ENCODE measurements at places on chromosomes 6 and 20.

GRCh38 chr20:34794006-34794585 lies 31.4 kb downstream of the NCOA6 start:
- DNase-seq, result no peak

DNA sequence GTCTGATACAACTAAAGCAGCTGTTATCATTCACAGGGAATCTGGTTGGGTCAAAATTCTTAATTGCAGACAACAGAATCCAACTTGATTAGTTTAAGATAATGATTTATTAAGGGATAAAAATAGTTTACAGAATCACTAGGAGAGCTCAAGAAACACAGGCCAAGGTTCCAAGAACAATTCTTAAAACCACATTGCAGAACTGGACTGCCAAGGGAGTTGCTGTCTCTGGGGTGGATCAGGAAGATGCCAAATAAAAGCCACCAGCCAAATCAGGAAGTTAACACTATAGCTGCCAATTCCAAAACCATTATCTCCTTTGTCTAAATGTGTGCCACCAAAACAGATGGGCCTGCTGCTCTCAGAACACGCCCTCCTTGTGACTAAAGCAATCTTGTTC lies 53.7 kb downstream of the NUDT3 start:
- no peak for DNase-seq

DNA sequence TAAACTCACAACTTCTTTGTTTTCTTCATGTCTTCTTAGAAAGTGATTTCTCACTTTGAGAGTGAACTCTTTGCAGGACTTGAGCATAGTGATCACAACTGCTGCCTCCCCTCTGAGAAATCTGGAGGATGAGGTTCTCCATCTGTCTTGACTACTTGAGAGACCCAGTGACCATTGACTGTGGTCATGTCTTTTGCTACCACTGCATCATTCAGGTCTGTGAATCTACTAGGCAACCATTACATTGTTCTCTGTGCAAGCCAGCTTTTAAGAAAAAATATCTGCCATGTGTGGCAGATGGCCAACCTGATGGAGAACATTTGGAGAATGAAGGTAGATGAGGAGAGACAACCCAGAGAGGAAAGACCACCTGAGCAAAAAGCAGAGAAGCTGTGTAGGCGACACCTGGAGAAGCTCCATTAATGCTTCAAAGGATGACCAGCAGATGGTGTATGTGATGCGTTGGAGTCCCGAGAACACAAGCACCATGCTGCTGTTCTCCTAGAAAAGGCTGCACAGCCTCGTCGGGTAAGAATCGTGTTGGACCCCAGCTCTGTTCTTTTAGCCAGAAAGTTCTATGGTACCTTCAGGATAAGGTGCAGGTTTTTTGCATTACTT lies 25.1 kb upstream of the TRIM26 start:
- DNase-seq, result no peak

DNA sequence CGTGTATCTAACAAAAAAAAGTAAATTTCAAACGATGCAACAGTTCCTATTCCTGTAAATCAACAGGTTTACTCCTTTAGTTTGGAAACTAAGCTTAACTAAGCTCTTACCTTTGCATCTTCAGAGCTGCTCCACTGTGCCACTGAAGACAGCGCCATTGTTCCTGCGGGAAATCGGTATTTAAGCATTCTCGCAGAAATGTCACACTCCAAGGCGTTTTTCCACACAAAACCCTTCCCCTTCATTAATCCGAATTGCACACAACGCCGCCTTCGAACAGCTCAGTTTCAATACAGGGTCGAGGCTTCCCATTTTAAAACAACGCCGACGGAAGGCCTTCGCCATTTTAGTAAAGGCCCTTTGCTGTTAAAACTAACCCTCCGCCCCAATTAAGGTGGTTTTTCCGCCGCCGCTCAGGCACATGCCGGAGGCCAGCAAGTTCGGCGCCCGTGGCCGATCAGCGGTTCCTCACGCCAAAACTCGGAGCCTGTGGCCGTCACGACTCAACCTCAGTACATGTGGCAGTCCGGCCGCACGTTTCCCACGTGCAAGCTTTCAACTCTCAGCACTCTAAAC lies 35.4 kb upstream of the SYNCRIP start:
- no peak for DNase-seq

GRCh38 chr20:30488941-30489613 lies 768.4 kb upstream of the DEFB115 start:
- no peak for DNase-seq

GRCh38 chr20:2285613-2286012 lies 10.2 kb upstream of the TGM3 start:
- DNase-seq, result no peak

DNA sequence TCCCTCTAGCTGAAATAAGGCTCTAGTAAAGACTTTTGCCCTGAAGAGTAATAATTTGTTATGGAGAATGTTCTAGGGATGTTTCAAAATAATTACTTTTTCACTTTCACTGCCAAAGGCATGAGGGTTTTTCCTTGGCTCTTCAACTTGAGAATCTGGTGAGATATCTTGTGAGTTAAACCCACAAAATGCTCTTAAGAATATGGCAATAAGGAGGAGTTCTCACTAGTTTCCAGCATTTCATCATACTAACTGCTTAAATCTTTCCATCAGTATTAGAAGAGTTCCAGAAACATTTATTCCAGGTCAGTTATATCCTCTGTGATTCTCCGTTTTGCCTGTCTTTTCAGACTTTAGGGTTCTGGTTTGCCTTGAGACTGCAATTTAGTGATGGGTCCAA lies 785.6 kb upstream of the GJE1 start:
- no peak for DNase-seq

DNA sequence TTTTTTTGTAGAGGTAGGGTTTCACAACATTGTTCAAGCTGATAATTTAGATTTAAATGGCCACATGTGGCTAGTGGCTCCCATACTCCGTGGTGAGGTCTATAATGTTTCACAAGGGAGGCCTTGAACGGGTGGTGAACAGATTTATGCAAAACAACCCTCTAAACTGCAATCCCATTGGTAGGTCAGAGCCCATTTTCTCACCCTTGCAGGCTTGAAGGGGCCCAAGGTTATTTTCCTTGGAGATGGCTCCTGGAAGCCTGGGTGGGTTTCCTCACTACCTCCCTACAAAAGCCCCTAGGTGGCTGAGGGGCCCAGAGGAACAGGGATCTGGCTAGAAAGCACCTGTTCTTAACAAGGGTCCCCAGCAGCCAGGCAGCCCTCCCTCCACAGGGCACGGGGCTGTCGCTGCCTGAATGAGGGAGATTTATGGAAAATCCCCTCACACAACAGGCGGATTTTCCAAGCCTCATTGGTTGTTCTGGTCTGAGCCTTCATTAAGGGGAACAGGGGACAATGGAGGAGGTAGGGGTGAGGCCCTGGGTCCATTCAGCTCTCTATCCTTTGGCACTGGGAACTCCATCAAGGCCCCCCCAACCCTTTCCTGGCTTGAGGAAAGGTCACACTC lies 64.6 kb downstream of the VEGFA start:
- DNase-seq, result no peak

DNA sequence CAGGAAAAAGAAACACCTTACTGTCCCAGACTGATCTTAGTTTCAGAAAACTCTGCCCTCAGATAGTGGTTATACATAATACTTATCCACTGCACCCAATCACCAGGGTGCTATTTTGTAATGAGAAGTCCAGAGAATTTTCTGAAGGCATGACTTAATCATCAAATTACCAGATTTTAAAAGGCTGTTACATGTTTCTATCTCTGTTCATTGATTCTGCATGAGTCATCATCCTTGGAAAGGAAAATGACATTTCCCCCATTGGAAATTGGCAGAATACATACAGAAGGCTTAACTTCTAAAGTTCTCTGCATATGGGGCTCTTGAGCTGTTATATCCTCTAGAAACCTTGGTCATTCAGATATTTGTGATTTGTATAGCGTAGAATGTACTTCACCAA lies 587.9 kb upstream of the FLRT3 start:
- no peak for DNase-seq

GRCh38 chr6:109296971-109297372 lies 85.3 kb downstream of the CD164 start:
- no peak for DNase-seq

DNA sequence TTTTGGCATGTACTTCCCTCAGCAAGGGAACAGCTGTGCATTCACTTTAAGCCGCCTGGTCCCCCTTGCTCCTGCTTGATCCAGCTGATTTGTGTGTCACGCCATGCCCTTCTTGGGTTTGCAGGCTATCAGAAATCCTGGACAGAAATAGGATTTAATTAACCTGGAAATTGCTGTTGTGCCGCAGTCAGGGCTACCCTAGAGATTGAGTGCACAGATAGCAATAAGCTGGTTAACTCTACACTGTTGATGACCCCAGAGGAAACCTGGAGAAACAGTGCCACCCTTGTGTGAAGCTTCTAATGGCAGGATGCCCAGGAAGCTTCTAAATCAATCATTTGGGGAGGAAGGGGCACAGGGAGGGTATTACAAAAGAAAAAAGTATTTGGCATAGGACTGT lies 199.0 kb downstream of the JARID2 start:
- no peak for DNase-seq

GRCh38 chr6:158596861-158597260 lies 37.0 kb downstream of the TMEM181 start:
- DNase-seq, result no peak

DNA sequence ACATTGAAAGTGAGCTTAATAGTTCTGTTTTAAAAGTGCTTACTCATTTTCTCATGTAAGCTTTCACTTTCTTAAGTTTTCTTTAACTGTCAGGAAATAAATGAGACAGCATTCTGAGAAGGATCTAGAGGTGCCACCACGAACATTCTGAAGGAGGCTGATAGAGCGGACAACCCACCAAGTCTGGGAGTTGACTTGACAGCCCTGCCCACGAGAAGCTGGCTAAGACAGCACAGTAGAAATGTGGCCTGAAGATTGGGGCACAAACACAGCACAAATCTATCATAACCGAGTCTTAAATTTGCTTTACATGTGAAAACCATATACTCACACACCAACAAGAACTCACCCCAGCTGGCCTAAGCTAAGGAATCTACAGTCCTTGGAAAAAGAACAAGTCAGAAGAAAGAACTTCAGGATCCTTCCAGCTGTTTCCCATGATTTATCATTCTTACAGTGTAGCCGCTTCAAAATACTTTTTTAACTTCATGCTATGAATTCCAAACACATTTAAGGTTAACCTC lies 144.2 kb upstream of the TNFAIP3 start:
- no peak for DNase-seq

- no peak for DNase-seq
Observed at GRCh38 chr6:123276546-123276980, 280.5 kb downstream of the CLVS2 start.

- DNase-seq, result no peak
Observed at GRCh38 chr6:138492113-138492512, 7.2 kb downstream of the NHSL1 start.

DNA sequence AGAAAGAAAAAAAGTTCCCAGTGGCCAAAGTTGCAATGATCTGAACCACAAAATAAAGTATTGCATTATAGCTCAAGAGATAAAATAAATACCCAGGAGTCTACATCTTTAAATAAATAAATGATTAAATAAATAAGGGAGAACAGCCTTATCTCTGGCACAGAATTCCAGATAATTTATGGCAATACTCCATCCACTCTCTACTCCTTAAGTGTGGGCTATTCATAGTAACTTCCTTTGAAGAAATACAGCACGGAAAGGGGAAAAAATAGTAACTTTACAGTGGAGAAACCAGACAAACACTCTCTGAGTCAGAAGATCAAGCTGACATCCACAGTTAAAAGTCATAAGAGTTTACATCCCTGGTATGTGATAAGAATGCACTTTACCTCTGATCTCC lies 11.6 kb downstream of the AURKA start:
- DNase-seq, result no peak

DNA sequence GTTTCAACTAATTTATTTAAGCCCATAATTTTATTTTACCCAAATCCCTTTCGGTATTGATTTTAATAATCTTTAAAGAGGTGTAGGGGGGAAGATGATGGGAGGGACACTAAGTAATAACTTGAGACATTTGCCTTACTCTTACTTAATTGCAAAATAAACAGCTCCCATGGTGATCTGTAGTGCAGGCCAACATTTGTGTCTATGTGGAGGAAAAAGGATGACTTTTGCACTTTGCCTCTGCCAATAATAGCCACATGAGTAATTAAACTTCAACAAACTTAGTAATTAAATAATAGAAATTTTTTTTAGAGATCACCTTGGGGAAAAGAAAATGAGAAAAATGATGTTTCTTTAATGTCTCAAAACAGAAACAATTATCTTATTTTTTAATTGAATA lies 29.9 kb upstream of the CD2AP start:
- DNase-seq, result no peak

DNA sequence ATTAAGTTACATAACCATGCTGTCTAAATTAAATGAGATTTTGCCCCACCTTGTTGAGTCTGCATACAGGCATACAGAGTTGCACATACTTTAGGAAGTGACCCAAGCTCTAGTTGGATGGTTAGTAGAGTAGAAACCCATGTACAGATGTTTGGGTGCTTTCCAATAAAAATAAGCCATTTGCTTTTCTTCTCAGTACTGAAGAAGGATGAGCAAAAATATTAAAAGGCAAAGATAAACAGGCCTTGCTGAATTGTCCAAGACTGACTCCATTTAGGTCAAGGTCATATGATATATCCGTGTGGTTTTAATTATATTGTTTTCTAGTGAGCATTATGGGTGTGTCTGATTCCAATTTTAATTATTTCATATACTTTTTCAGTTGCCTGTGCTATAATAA lies 589.4 kb downstream of the RFPL4B start:
- DNase-seq, result no peak
